ENCODE measurements at places on chromosomes 13 and 19.

- DNase-seq: no peak
These were observed 52.8 kb downstream of the SPTBN4 start for GRCh38 chr19:40519352-40520322.

DNA sequence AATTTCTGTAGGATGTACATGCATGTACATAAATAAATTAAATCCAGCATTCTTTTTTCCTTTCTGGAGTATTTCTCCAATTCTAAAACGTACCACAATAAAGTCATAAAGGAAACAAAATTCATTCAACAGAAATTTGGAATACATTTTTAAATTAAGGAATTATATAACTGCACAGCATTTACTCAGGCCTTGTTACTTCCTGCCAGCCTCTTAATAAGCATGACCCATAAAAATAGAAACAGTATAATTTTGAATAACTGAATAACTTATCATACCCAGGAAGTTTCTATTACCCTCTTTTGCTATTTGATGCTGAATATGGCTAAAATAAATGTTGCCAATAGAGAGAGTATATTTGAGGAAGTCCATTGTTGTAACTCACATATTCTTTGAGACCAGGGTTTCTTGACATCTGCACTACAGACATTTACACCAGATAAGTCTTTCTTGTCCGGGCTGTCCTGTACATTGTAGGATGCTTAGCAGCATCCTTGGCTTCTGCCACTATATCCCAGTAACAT, 178.2 kb downstream of the KLF12 start:
- no peak for DNase-seq

DNA sequence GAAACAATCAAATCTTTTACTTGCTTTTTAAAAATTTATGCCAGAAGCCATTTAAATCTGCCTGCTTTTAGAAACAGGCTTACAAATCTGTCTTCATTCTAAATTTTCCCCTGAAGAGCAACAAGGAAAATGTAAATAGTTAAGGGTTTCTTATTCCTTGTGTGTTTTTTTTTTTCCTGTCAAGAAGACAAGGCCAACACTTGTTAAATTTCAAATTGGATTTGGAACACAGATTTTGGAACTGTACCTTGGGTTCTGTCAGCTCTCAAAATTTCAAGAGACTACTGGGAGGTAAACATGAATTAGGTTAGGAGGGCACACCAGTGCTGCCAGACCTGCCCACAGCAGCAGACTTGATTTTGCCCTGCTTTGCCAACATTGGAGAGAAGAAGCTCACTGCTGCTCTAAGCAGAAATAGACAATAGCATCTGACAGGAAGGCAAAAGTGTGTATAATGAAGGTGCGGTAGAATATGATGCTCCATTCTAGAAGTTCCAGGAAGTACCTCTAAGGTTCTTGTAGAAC, 121.7 kb downstream of the NHLRC3 start:
- DNase-seq: no peak

GRCh38 chr19:13122275-13122878, 4.3 kb downstream of the NACC1 start:
- DNase-seq: no peak

DNA sequence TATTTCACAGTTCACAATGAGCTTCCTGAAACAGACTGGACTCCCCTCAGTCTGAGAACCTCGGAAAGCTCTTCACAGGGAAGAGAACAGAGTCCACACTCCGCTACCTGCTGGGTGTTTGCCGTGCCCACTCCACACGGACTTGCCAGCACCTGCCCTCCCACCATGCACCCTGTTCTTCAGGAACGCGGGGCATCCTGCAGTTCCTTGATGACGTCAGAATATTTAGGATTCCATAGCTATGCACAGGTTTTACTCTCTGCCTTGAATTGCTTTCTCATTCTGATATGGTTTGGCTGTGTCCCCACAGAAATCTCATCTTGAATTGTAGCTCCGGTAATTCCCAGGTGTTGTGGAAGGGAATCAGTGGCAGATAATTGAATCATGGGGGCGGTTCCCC, 74.4 kb upstream of the FARP1 start:
- no peak for DNase-seq

DNA sequence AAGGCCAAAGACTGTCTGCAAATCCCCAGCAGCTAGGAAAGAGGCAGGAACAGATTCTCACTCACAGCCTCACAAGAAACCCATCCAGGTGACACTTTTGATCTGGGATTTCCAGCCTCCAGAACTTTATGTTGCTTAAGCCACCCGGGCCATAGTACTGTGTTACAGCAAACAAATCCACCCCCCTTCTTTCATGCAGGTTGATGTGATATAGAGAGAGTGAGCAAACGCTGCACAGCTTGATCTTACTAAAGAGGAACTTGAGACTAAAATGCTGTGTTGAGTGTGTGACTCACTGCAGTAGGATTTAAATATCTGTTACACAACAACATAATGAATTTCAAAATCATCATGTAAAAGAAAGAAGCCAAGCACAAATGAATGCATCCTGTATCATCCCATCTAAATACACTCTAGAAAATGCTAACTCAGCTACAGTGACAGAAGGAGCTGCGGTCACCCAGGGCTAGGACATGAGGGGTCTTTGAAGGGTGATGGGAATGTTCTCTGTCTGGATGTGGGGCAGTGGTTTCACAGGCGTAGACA, 32.2 kb downstream of the RCBTB2 start:
- no peak for DNase-seq

GRCh38 chr19:14404312-14404711, 14.8 kb downstream of the DDX39A start:
- no peak for DNase-seq

DNA sequence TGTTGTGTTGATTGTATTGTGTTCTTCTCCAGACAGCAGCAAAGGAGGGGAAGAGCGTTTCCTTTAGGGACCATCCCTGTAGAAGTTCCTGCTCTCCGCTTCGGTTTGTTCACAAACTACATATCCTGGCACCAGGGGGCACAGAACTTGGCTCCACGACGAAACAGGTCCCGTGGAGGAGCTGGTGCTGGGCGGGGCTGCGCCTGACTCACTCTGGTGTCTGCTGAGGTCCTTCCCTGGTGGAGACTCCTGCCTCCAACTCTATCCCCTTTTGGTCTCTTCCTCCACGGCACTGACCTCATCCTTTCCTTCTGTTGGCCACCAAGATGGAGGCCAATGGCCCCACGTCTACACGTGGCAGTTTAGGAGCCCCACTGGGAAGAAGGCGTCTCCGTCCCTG, 14.7 kb downstream of the TMPRSS9 start:
- DNase-seq: peak; percentile 41

GRCh38 chr13:66860878-66861417, 369.2 kb downstream of the PCDH9 start:
- DNase-seq: no peak

DNA sequence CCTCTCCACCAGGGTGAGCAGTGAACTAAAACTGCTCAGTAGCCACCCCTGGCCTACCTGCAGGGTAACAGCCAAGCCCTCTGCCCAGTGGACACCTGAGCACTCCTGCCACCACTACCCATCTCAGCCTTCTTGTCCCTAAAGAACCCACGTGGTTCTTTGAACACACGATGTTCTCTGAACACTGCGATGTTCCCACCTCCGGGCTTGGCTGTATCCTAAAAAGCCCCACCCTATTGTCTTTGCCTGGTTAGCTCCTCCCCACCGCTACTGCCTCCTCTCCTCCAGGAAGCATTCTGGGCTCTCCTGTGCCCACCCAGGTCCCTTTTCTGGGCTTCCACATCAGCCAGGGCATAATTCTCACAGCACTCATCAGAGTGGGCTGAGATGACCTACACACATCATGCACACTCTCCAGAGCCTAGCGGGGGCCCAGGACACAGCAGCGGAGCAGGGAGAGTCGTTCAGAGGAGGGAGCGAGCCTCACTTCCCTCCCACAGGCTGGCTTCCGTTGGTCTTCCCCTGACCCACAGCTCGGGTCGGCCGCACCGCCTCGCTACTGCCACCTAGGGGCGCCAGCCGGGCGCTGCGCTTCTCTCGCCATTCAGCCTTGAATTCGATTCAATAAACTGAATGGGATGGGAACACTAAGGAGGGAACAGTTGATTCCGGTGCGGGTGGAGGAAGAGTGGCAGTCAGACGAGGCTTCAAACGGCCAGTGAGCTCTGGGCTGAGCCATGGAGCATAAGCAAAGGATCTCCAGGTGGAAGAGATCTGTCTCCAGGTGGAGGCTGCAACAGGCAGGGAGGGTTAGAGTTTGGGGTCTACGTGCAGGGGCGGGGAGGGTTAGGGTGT, 3.2 kb downstream of the ELAVL1 start:
- DNase-seq: peak; percentile 59

GRCh38 chr19:55385724-55386492, at the start of gene RPL28:
TSS of gene RPL28 (plus strand) at chr19:55385932. CDS start at chr19:55386358, 426 bp downstream.
- DNase-seq: peak; percentile 98

DNA sequence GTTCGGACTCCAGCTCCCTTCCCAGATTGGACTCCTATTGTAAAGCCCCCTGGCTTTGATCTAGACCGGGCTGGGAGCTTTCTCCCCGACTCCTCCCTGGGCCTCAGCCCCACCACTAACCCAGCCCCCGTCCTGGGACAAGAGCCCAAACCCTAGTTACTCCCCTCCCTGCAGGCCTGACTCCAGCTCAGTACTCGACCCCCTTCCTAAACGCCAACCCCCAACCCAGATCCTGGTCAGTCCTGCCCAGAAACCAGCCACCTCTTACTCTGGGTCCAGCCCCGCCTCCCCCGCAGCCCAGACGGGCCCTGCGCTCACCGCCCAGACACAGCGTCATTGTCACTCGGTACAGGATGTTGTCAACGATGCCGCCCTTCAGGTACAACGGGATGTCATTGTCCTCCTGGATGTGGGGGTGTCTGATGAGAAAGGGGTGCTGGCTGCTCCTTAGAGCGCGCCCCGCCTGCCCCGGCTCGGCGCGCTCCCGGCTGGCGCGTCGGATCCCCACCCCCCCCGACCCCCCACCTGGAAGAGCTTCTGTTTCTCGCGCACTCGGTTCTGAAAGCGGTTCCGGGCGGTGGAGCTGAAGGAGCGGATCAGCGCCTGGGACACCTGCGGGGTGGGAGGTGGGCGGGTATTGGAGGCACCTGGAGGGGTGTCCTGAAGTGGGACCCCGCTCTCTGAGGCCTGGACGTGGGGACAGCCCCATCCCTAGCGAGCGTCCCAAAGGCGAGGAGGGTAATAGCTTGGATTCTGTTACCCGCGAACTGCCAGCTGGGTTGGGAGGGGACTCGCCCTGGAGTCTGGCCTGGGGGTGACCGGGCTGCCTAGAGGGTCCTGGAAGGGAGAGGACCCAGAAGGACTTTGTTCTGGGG, 866 bp downstream of the COX7A1 start:
- DNase-seq: no peak

GRCh38 chr19:47545061-47545948, 27.6 kb downstream of the ZNF541 start:
- no peak for DNase-seq

- DNase-seq: peak; percentile 28
These were observed 3.5 kb downstream of the RNF113B start for GRCh38 chr13:98173431-98174152.

- DNase-seq: no peak
These were observed 99.0 kb upstream of the TNFSF11 start for GRCh38 chr13:42474954-42475353.

DNA sequence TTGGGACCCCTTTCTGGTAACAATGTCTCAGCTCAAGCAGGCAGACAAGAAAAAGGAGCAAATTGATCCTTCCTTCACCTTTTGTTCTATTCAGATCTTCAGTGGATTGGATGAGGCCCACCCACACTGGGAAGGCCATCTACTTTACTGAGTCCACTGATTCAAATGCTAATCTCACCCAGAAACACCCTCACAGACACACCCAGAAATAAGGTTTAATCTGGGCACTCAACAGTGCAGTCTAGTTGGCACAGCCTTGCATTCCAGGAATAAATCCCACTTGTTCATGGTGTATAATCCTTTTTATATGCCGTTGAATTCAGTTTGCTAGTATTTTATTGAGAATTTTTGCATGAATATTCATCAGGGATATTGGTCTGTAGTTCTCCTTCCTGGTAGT, 148.4 kb downstream of the COG6 start:
- DNase-seq: no peak

DNA sequence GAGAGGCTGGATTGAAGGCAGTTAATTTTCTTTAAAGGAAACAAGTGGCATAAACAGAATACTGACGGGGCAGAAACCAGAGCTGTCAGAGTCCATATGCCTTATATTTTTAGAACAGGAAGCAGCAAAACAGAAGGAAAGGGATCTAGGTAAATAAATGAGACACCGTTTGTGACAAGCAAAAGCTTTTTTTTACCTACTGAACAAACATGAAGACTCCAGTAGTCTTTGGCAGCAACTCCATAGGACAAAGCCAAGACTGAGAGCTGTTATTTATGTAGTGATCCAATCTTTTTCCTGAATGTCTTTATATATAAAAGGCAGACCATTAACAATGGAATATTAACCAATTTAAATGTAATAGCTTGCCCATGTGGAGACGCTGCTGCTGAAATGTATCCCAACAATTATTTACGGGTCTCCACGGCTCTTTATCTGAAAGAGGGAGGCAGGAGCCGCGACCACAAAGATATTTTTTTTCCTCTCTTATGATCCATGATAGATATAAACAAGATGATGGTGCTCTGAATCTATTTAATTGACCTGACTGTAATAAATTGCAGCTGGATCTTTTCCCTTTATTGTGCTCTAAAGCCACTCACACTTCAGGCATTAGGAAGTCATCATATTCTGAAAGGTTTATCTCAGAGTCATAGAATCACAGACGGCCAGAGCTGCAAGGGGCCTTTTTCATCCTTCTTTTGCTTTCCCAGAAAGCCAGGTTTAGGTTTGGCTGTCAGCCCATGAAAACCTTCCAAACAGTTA, 687.8 kb downstream of the EFNB2 start:
- no peak for DNase-seq

- no peak for DNase-seq
These were observed 91.0 kb downstream of the DACH1 start for GRCh38 chr13:71775966-71776365.

- DNase-seq: peak; percentile 73
These were observed 9.4 kb downstream of the OCEL1 start for GRCh38 chr19:17235300-17235970.

DNA sequence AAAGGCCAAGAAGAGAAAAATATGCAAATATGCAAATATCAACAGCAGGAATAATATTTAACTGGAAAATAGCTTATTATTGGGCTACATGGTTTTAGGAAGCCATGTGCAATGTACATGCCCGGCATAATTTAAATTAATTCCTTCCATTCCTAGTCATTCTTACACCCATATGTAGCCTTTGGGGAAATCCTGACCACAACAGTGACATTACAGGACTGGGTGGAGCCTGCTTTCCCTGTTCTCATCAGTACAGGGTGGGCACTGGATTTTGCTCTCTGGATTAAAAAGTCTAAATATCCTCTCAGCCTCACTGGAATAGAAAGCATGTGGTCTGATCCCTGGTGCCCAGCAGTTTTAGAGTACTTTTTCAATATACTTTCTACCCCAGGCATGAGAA, 198.2 kb downstream of the DNAJC15 start:
- DNase-seq: no peak

Measured in LoVo (cell line).